ENCODE measurements at places on chromosomes 13 and 19.

DNA sequence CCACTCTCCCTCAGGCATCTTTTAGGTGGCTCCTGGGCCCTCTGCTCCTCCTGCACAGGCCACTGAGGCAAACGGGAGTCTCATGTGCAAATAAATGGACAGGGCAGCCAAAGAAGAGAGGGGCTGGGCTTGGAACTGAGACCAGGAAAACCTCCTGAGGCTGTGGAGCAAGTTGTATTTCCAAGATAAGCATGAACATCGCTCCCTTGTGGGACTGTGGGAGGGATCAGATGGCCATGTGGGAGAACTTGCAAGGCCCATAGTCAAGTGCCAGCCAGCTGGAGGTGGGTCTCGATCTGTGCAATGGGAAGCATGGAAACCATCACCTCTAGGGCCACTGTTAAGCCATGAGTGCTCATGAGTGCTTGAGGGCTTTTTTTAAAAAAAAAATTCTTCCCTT lies 24.9 kb downstream of the MED26 start:
- no peak for DNase-seq

DNA sequence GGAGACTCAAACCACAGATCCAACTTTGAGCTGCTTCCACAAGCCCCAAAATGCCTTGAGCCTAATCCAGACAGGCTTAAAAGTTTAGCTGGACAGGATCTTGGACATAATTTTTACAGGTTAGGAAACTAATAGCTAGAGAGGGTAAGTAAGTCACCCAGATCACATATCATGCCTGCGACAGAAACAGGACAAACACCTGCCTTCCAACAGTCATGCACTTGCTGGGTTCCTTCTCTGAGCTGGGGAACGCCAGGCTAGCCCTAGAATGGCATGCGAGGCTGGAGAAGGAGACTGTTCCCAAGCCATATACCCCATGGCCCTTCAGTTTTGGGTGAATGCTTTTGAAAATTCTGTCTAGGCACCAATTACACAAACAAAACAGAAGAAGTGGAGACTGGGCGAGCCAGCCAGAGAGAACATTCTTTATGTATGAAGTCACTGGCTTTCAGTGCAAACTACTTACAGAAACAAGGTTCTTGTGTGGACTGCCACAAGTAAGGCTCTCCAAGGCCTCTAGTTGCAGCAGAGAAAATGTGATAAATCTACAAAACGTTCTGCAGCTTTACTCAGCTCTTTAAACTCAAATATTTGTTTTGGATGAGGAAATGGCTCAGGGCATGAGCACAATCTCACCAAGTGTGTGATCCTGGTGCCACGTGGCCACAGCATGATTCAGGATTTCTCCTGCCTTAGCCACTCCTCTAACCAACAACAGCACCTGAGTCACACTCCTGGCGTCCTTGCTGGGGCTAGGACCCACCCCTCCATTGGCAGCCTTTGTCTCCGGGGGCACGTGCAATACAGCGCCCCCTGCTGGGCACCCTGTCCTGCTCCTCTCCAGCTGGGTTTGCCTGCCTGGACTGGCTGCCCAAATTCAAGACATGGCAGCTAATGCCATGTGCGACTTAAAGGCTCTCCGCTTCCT lies 73.4 kb upstream of the UBL3 start:
- peak; percentile 93 for DNase-seq

DNA sequence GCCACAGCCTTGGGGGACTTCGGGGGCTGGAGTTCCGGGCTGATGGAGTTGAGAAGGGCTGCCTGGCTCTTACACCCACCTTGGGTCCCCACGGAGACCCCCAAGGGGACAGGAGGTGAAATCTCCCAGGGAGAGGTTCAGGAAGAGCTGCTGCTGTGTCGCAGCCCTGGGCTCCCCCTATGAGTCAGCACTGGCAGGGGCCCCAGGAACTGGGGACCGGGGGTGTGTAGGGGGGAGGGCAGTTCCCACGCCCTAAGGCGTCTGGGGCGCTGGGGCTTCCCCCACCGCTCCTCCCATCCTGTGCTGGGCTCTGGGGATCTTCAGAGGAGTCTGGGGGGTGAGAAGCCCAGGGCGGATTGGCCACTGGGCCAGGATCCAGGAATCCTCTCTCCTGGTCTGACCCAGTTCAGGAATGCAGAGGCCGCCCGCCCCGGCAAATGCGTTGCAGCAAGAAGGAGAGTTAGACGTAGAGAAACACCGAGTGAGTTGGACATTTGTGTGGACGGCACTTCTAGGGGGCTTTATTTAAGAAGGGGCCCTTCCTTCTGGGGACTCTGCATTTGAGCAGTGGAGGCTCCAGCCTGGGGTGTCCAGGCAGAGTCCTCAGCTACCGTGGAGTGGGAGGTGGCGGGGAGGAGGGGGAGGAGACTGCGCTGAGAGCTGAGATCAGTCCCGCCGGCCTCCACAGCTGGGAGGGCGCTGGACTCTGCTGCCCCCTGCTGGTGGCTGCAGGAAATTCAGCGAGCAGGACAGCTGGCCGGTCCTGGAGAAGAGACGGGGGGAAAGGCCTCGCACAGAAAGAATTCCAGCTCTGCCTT lies 15.0 kb upstream of the NANOS3 start:
- DNase-seq: peak; percentile 94

DNA sequence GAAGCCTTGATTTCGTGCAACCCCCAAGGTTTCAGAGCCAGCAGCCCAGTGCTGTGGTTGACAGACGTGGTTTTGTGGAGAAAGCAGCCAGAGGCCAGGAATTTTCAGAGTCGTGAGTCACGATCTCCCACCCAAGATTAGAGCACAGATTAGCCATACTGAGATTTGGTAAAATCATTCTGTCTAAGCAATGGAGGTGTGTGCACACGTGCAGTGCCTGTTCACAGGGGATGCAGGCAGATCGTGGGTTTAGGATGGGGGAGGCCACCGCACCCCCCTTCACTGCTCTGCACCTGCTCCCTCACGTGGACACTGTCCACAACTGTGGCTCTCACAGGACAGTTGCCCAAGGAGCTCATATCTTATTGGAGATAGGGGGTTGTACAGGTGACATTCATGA lies 46.6 kb upstream of the GPR183 start:
- no peak for DNase-seq

- peak; percentile 53 for DNase-seq
Observed at GRCh38 chr19:6276447-6276846, 3.3 kb downstream of the MLLT1 start.

- no peak for DNase-seq
Observed at GRCh38 chr19:49832556-49832955, 14.5 kb downstream of the MED25 start.

GRCh38 chr13:40563350-40564125 lies 102.9 kb downstream of the FOXO1 start:
- no peak for DNase-seq

GRCh38 chr13:35393886-35394285 lies 82.6 kb downstream of the MAB21L1 start:
- DNase-seq: no peak

- no peak for DNase-seq
Observed at GRCh38 chr13:37585541-37585940, 13.0 kb downstream of the POSTN start.

GRCh38 chr13:95181586-95181985 lies 119.7 kb downstream of the ABCC4 start:
- DNase-seq: no peak

- DNase-seq: no peak
Observed at GRCh38 chr19:2433854-2434253, 6.5 kb upstream of the TIMM13 start.
